ENCODE measurements at places on chromosomes 16 and 17. TPM values are rescaled to one million over a fixed set of nuclear protein-coding genes. Genes with fewer than 3 reads are reported as not detected.

The TEKT5 gene
- total RNA-seq: 0.50 TPM

The MT1H gene
- not detected for total RNA-seq

The ST6GALNAC1 gene
- not detected for total RNA-seq

The TMEM238L gene
- total RNA-seq: not detected

- no peak for DNase-seq
These were observed 28.7 kb downstream of the CHD9NB start for GRCh38 chr16:53024045-53024444.

DNA sequence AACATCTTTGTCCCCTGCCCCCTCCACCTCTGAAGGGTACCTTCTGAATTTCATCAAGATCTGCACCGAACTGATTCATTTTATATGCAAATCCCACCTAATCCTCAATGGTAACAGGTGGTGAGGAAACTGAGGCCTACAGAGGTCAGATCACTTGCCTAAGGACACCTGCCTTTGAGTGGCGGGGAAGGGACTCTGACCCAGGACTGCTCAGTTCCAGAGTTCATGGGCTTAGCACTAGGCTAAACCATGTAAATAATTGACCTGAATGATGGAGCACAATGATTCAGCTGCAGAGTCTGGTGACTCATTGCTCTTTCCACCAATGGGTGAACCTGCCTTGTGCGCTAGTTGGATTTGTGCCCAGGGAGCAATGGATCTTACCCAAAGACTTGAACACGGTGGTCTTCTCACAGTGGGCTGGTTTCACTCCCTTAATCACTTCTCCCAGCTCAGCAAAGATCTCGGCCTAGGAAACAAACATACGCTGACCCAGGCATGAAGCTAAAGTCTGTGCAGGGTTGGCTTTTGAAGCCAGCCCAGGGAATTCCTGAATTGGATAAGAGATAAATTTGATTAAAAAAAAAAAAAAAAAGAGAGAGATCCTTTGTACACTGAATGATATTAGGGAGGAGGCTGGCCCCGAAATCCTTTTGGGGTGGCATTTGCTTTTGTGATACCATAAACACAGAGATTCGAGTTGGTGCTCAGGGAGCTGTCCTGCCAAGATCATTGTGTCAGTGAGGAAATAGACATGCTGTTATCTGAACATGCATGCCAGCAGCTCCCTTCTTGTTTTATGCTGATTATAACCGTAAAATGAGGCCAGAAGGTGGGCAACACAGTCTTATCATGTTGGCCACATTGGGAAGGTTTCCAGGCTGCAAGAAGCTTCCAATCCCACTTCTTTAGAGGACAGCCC is 17.0 kb downstream of the CRYM start:
- no peak for DNase-seq

DNA sequence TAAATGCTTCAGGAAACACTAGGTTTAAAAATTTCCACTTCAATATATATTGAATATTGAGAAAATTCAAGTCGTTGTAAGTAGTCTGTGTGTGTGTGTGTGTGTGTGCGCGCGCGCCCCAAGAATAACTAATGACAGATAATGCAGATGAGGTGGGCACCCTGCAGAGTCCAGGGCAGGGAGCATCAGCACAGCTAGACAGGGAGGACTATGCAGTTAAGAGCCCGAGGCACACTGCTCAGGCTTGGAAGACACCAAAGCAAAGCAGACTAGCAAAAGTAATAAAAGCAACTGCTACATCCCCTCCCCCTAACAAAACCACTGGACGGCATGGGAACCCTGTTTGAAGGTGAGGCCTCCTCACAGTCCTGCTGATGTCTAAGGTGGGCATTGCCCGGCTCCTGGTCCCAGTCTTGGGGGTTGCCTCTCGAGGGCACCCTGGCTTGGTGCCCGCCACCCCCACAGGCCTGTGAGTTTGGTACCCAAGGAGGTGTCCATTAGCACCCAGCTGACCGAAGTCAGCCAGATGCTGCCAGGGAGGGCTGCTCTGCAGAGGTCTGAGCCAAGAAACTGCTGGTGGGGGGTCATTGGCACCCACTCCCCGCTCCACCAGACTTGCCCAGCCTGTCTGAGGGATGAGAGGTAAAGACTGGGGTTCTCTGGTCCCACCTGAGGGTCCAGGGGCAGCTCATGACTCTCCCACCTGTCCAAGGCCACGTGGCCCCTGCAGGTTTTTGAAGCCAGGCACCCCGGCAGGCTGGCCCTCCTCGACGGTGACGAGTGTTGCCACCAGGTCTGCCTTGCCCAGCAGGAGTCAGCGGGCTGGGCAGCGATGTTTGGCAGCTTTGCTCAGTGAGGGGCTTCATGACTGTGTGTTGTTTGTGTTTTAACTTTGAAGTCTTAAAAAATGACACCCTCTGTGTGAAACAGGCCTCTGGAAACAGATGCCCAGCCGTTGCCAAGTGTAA is 18.7 kb downstream of the LRRC75A start:
- DNase-seq: no peak

- DNase-seq: no peak
These were observed 151.1 kb upstream of the GSE1 start for GRCh38 chr16:85461814-85462713.

GRCh38 chr16:28563218-28563617 is 9.5 kb downstream of the SGF29 start:
- no peak for DNase-seq

DNA sequence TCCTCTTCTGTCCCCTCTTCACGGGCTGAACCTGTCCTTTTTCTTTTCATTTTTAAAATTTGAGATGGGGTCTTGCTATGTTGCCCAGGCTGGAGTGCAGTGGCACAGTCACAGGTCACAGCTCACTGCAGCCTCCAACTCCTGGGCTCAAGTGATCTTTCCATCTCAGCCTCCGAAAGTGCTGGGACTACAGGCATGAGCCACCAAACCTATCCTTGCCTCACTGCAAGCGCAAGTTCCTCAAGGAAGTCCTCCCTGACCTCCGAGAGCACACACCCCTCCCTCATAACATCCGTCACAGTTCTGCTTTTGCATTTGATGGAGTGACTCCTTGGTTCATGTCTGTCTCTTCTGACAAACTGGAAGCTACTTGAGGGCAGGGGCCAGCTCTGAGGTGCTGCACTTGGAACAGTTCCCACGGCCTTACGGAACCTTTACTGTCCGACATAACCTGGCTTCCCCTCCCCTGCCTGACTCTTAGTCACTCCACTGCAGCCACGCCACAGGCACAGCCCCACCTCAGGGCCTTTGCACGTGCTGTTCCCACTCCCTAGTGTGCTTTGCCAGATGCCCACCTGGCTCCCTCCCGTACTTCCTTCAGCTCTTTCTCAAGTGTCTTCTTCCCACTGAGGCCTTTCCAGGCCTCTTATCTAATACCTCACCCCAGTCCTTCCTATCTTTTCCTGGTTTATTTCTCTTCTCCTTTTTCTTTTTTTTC is 4.4 kb downstream of the TBX6 start:
- no peak for DNase-seq

DNA sequence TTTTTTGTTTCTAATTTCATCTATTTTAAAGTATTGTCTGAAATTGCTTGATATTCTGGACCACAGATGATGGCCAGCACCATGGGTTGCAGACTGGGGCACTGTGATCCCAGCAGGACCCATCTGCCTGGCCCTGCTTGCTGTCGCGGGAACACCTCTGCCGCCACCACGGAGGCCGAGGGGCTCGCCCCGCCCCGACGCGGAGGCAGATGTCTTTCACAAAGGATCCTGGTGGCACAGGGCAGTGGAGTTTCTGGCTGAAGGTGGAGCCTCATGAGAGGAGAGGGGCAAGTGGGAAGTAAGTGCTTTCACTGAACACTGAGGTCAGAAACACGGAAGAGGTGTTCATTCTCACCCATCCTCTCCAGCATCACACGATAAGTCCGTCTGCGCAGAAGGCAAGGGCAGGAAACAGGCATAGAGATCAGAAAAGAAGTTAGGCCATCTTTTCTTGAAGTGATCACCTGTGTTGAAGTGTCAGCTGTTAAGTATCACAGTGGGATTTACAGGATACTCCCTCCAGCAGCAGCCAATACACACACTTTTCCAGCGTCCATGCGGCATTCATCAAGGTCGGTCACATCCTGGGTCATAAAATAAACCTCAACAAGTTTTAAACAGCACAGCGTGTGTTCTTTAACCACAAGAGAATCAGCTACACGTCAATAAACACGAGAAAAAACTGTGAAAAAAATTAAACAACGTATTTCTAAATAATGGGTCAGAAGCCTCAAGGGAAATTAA is 194.5 kb downstream of the RPTOR start:
- no peak for DNase-seq

DNA sequence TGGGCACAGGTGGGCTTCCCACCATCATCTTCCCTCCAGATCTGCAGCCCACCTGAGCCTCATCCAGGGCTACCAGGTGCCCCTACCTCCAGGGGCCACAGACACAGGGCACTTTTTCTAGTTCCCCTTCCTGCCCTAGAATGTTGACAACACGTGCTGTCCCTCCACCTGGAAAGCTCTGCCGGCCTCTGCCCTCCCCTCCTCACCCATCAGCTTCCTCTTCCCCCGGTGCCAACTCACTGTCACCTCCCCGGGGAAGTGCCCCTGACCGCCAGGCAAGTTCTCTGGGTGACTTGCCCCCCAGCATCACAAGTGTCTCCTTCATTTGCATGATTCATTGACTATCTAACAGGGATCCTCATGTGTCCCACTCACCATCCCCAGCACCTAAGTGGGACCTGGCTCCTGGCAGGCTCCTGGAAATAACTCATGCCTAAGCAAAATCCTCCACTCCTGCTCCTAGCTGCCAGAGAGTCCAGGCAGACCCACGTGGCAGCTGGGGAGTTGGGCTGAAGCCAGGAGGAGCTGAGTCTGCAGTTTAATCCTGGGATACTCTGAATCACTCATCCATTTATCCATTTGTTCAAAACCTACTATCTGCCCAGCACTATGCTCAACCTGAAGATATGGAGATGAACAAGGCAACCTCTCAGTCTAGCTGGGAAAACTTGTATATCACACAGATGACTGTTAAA is 304.4 kb downstream of the FOXL1 start:
- DNase-seq: no peak

DNA sequence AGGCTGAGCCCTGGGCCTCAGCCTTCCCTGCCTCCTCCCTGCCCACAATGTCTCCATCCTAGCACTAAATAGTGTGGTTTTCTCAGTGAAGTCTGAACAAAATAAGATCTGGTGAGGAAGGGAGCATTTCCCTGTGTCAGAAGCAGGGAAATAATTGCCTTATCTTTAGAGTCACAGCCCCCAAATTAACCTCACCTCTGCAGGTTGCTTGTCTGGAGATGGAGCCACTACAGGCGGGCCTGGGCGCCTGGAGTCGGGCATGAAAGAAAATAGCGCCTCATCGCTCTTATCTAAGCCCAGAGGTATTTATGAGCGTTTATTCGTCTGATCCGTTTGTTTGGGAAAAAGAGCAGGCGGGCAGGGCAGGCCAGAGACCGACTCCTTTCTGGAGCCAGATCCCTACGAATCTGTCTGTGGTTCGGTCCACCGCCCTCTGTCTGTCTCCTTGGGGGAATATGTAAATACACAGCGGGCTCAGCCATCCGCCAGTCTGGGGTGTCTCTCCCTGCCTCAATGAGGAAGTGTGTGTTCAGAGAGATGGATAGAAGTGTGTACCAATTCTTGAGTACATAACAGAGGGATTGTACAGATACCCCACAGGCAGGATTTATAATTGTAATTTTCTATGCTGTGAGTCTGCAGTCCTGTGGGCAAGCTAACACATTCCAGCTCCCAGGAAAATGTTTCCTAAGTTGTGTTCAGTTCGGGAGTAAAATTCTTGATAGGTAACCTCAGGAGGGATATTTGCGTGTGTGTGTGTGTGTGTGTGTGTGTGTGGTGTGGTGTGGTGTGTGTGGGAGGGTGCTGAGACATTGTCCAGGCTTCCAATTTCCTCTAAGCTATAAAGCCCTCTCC is 4.3 kb downstream of the HOXB6 start:
- DNase-seq: no peak

DNA sequence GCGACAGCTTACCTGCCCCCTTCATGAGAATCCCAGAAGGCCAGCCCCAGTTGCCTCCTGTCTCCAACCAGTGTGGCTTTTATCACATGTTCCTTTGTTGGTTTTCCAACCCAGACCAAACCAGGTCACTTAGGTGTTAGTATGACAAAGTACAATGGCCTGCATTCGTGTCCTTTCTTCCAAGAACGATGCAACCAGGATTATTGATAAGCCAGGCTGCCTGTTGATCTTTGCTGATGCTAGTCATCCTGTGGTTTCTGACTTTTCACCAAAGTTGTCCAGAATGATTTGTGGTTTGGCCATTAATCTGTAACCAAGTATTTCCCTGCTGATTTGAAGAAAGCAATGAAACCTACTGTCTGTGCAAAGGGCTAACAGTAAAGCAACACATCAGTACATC is 191.4 kb downstream of the CYLD start:
- no peak for DNase-seq

GRCh38 chr17:39548494-39549225 is 59.1 kb downstream of the NEUROD2 start:
- DNase-seq: no peak

DNA sequence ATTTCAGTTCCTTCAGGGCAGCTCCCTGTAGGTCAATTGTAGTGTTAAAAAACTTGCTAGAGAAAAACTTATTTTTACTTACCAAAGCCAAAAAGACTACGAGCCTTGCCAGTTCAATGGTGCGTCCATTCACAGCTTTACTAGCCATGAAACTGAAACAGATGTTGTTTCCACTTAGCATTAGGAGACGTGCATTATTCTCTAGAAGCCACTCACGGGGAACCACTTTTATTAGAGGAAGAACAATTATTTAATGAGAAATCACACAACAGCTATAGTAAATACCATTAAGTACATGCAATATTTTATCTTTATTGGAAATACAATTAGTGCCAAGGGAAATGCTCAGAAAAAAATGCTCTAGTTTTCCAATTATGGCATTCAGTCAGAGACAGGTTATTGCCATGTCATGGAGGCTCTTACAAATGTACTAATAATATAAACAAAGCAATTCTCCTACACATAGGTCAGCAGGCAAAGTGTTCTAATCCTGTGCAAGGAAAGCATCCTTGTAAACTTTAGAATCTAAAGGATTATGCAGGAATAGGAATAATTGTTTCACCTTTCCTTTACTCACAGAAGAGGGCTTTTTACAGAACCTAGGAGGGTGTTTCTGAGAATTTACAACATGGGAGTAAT is 17.4 kb downstream of the LASP1NB start:
- DNase-seq: no peak

DNA sequence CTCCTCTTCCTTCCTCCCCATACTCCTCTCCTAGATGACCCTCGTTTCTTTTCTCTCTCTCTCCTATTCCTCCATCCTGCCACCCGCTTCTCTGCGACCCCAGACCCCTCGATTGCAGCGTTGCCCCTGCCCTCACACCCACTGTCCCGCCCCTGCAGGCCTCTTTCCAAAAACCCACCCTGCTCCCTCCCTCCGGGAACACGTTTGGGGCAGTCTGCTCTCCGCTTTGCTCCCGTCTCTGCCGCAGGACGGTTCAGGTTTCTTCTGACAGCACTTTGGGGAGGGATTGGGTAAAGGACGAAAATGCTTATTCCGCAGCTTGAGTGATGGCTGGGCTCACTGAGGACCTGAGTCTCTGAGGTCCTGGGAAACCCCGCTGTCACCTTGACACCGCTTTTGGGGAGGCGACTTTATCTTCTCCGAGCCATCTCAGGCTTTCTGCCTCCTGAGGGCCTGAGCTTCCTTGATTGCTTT is 690 bp downstream of the NDE1 start:
- no peak for DNase-seq

- no peak for DNase-seq
These were observed 6.0 kb downstream of the CLEC16A start for GRCh38 chr16:10950393-10950792.

All from osteocyte (in vitro differentiated cells).